ENCODE measurements at places on chromosomes 7 and 10. TPM values are rescaled to one million over a fixed set of nuclear protein-coding genes. Genes with fewer than 3 reads are reported as not detected.

GRCh38 chr10:1107679-1108078, 51.5 kb downstream of the WDR37 start:
- DNase-seq: no peak

DNA sequence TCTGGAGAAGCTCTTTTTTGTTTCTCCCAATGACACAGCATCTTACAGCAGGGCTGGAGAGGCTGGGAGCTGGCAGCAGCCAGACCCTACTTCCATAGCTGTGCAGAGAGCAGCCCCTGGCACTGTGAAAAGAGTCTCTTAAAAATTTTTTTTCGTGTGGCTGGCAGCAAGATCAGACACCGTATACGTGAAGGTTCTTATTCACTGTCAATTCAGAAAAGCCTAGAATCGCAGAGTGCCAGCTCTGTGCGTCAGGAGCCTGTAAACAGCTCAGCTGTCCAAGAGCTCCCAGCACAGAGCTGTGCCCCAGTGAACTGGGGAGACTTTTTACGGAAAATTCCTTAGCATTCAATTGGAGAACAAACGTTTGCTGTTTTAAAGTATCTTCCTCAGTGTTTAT, 6.5 kb downstream of the BAG3 start:
- no peak for DNase-seq

DNA sequence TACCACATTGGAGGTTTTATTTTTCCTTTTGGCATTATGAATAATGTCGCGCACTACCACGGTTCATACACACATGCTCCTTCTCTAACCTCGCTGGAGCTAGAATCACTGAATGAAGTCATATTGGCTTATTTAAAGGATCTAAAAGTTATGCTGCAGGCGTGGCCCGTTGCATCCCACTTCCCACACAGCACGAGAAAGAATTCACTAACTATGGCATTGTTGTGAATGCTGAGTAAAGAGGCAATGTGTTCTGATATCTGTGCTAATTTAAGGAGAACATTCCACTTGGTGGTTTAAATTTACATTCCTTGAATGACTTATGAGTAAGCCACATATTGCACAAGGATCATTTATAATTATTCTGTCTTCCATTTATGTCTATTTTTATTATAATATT, 20.7 kb downstream of the TCERG1L start:
- DNase-seq: no peak

GRCh38 chr7:4227105-4228010, 454.7 kb upstream of the FOXK1 start:
- no peak for DNase-seq

- no peak for DNase-seq
These were observed 5.8 kb downstream of the USP54 start for GRCh38 chr10:73585327-73585726.

- no peak for DNase-seq
These were observed 352.0 kb downstream of the PCLO start for GRCh38 chr7:82810558-82811259.

DNA sequence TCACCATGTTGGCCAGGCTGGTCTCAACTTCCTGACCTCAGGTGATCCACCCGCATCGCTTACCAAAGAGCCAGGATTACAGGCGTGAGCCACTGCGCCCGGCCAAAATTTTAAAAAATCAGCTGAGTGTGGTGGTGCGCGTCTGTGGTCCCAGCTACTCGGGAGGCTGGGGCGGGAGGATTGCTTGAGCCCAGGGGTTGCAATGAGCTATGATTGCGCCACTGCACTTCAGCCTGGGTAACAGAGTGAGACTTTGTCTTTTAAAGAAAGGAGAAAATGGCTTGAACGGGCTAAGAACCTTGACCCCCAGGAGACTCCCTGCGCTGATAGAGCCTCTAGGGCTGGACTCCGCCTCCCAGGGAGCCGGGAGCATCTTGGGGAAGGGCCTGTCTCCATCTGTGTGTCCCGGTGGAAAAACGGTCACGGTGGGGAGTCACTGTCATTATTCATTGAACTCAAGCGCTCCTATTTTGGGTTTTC, 760 bp upstream of the KCTD7 start:
- DNase-seq: no peak

Gene ANKRD1
- total RNA-seq: not detected

Gene BZW2
- total RNA-seq: 72.1 TPM

DNA sequence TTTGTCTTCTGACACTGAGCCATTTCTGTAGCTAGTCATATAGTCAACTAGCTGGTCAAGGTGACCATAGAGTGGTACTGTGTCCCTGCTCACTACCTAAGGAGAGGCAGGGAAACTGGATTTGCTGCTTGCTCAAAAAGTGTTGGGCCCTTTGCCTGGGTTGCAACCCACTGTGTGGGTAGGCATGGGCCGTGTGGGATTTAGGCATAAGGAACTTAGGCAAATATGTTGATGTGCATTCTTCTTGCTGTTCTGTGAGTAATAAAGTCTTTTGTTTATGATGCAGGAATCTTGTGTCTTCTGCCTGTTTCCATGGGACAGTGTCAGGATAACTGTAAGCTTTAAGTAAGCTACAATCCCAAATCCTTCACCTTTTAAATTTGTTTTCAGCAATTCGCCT, 23.1 kb upstream of the TCTN3 start:
- no peak for DNase-seq

Gene CLCN1
- 0.09 TPM for total RNA-seq

DNA sequence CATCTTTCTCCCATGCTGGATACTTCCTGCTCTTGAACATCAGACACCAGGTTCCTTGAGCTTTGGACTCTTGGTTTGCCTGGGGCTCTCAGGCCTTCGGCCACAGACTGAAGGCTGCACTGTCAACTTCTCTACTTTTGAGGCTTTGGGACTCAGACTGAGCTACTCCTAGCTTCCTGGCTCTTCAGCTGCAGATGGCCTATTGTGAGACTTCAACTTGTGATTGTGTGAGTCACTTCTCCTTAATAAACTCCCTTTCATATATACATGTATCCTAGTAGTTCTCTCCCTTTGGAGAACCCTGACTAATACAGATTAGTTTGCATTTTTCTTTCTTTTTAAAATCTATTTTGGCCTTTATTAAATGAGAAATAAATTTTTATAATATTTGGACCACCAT, 276.2 kb upstream of the SEMA3C start:
- DNase-seq: no peak

Gene SMIM30
- total RNA-seq: 38.1 TPM

Gene OR6V1
- total RNA-seq: not detected

DNA sequence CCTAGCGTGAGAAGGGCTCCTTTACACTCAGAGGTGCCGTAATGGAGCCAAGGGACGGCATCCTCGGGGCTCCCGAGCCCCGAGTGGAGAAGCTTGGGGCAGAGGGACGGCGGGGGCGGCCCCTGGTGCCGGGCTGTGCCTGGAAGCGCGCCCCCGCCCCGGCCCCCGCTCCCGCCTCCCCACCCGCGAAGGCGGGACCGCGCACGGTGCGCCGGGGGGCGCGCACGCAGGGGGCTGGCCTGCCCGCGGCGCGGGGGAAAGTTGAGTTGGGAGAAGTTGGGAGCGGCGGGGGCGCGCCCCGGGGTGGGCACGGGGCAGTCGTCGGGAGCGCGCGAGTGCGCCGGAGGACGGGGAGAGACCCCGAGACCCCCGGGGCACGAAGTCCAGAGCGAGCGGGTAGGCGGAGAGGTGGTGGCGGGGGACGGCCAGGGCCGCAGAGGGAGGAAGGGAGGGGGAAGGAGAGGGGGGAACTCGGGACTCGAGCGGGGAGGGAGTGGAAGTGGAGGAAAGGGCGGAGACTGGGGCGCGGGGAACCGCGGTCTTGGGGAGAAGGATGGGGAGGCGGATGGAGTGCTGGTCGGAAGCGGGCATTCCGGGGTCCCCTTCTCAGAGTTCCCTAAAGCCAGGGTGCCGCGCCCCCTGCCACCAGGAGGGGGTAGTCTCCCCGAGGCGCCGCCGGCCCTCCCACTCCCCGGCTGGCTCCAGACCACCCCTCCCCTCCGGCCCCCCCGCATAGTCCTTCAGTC, at the start of gene SLC4A2:
Gene SLC4A2 (plus strand): TSS at position 223 of the 746 bp plus-strand sequence. CDS start 2,399 bp downstream, outside the sequence.
- DNase-seq: peak; percentile 78

Gene CNTNAP2
- not detected for total RNA-seq

Gene MMD2
- total RNA-seq: not detected

GRCh38 chr10:1114719-1115606, 58.8 kb downstream of the WDR37 start:
- DNase-seq: no peak

DNA sequence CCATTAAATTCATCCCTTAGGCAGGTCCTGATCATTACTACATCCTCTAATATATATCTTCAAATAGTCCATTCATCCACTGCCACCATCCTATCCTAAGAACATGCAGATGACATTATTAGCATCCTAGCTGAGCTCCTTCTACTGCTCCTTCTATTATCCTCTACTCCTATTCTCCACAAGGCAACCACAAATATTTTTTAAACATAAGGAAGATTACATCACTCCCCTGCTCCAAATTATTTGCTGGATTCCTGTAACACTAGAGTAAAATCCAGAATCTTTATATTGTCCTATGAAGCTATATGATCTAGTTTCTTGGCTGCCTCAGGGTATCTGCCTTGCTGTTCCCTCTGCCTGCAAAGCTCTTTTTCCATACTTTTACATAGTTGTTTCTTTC, 176.3 kb upstream of the SLC26A5 start:
- DNase-seq: no peak

DNA sequence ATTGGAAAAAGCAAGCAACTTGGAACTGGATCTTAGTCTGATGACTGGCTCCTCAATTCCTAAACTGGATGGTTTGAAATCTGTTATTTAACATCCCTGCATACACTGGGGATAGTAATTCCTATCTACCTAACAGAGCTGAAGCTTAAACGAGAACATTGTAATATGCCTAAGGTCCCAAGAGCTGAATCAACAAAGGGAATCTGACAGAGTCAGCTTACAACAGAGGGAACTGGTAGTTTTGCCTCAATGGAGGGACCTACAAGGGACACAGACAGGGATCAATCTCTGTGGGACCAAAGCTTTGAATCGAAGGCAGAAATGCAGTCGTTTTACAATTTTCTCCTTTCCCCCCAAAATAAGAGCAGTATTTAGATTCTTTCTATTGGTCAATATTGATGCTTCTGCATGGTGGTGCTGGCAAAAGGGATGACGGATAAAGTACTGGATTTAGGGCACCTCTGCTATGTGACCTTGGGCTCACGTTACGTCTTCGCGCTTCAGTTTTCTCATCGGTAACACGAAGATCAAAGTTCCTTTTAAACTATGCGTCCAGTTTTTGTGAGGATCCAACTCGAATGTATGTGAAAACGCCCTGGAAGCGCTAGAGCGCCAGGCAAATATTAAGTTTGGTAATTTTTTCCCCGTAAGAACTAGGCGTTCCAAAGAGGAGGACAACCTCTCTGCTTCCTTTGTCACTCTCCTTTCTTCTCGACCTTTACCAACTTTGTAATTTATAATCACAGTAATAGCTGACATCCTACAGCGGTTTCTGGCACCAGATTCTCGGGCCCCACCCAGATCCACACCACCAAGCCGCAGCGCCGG, 1.1 kb downstream of the ACTR1A start:
- DNase-seq: no peak

Gene STOX1
- 0.33 TPM for total RNA-seq

GRCh38 chr7:31892099-31892829, 177.9 kb downstream of the PDE1C start:
- no peak for DNase-seq

- DNase-seq: no peak
These were observed 99.7 kb upstream of the PITRM1 start for GRCh38 chr10:3272300-3272699.

DNA sequence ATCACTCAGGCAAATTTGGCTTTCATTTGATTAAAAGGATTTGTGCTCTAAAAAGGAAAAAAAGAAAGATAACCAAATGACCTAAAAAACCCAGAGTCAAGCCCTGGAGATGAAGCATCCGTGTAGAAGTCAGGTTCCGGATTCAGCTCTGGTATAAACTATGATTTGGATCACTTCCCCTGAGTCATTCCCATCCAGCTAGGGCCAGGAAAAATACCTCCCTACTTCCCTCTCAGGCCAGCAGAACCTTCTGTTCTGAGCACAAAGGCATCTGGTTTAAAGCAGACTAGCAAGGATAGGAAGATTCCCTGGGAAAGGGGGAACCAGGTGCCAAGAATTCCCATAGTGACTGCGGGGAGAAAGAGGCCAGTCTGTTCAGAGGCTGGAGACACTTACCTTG, 25.7 kb upstream of the NDST2 start:
- DNase-seq: no peak

GRCh38 chr10:9868499-9868898, 1149.2 kb upstream of the CELF2 start:
- DNase-seq: no peak

DNA sequence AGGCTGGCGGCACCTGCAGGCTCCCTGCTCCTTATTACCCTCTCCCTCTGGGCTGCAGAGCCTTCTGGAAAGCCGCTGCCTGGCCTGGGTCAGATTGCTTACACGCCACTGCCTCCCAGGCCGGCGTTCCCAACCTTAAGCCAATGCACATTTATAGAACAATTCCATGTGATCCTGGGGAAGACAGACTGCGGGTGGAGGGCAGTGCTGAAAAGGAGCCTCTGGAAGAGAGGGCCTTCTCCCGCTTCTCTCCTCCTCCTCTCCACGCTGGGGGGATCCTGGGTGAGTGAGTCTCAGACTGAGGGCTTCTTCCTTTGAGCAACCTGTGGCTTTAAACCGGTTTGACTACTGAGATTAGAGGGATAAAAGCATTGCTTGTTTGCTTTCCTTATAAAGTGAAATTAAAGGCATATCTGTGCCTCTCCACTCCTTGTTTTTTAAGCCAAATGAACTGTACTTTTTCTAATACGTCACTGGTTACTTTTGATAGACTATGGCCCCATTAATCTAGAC, 5.5 kb downstream of the TACC2 start:
- no peak for DNase-seq

Gene TUBAL3
- not detected for total RNA-seq

GRCh38 chr7:126569402-126569801, 683.3 kb downstream of the GRM8 start:
- no peak for DNase-seq

DNA sequence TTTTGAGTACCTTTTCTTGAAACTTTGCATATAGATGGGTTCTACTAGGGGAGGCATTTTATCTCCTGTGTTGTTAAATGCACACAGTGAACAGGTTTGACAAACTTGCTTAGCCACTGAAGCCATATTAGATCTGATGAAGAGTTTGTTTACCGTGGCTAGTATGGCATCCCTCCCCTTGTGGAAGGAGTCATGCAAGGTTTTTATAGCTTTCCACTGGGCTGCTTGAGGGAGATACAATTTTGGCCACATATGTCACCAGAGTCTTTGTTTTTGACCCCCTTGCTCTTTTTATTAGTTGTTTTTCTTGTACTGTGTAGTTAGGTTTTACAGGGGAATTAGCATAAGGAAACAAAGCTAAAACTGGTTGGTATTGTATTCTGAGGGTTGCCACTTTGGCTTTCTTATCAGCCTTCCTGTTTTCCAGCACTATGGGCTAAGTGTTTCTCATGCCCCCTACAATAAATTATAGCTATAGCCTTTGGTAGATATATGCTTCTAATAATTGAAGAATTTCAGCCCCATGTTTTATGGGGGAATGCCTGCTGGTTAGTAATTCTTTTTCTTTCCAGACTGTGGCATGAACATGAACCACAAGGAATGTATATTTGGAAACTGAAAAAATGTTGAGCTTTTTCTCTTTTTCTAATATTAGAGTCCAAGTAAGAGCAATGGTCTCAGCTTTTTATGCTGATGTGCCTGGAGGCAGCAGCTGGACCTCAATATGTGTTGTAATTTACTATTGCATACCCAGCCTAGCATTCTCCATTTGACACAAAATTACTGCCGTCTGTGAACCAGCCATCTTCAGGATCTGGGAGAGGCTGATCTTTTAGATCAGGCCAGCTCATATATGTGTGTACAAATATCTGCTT, 18.4 kb upstream of the STEAP2 start:
- DNase-seq: no peak

Data from activated CD8-positive, alpha-beta memory T cell treated with anti-CD3 and anti-CD28 coated beads, Interleukin-2, amount 10 ng/mL, durations not matched to agents 7 days and 5 days (primary cell).